ENCODE measurements at places on chromosomes 13 and 19.

GRCh38 chr13:41231786-41232185 is 31.6 kb downstream of the MTRF1 start:
- no peak for DNase-seq

- no peak for DNase-seq
These were observed 4.9 kb downstream of the LYPD3 start for GRCh38 chr19:43460362-43461016.

- no peak for DNase-seq
These were observed 34.2 kb downstream of the TSHZ3 start for GRCh38 chr19:31314849-31315629.

DNA sequence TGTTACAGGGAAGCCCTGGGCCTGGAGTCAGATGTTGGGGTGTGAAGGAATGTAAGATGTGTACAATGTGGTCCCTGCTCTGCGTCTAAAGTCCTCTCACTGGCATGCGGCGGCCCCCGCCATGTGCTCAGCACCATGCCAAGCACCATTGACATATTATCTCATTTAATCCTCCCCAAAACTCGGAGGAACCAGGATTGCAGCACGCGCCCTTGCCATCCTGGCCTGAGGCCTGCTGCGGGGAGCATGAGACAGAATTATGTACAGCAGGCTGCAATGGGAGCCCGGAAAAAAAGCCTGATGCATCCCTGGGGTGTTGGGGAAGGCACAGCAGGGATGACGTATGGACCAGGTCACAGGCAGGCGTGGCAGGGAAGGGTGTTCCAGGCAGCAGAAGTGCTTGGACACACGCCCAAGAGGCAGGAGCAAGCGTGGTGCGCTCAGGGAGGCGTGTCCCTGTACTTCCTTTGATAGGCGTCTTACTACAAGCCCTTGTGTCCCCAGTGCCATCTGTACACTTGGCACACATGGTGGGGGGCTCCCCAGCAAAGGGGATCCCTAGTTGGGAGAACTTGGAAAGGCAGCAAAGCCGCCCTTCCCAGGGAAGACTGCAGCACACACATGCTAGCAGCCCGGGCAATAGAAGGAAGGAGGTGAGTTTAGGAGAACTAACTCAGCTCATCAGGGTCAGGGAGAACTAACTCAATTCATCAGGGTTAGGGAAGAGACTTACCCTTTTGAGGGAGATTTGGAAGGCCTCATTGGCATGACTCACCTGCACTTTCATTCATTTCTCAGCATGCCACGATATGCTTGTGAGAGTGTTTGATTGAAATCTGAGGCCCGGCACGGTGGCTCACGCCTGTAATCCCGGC is 3.4 kb downstream of the EVI5L start:
- DNase-seq, result no peak

DNA sequence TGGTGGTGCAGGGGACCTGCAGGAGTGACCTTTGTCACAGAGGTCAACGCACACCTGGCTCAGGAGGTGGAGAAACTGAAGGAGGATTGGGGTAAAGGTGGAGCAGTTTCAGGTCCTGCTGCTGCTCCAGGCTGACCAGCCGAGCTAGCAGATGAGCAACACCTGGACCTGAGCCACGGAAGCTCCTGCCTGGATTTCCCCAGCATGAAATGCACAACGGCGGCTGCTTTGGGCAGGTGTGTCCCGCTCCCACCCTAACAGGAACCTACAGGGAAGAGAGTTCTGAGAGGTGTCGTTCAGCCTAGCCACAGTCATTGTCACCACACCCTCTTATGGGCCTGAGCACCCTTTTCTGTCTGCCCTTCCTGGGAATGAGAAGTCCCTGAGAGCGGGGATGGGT is 15.7 kb upstream of the CD177 start:
- no peak for DNase-seq

- DNase-seq, result no peak
These were observed 186.9 kb upstream of the UBL3 start for GRCh38 chr13:30037306-30037705.

DNA sequence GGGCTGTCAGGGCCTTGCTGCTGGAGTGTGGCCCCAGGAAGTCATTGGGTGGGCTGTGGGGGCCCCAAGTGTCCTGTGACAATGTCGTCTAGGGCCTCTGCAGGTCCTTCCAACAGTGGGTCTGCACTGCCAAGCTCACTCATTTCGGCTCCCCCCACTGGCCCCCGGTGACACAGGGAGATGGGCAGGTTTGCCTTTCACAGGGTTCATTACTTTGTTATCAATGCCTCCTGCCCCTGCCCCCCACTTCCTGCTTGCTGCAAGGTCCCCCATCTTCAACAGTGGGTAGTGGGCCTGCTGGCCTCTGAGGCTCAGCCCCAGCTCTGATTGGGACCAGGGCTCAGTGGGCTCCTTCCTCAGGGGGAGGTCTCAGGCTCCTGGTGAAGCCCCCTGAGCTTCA is 149.8 kb downstream of the URI1 start:
- DNase-seq, result no peak

DNA sequence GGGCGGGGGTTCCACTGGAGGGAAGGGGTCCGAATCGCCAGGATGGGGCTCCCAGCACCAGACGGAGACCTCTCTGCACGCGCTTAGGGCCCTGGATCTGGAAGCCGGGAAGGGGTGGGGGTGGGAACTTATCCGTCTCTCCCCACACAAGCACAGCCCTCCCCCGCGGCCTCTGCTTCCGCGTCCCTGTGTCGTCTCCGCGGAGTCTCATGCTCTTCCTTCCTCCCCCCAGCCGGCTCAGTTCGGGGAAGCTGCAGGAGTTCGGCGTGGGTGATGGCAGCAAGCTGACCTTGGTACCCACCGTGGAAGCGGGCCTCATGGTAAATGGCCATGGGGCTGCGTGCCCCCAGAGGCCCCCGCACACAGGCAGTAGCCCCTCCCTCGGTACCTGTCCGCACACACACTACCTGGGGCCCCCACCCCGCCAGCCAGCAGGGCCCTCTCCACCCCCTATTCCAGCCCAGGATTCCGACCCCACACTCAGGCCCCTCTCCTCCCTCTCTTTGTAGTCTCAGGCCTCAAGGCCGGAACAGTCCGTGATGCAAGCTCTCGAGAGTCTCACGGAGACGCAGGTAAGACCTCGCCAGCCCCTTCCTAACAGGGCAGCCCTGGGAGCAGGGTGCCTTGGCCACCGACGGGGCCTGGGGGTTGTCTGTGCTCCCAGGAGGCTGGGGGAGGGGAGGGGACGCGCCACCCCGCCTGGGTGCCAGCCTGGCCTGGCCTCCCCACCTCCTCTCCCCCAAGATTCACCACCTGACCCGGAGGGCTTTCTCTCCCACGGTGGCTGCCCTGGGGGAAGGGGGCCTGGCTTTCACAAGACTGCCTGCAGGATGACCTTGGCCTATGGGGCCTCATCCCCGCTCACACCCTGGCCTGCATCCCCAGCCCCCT is 3.2 kb downstream of the MIDN start:
- DNase-seq, result peak; percentile 55

DNA sequence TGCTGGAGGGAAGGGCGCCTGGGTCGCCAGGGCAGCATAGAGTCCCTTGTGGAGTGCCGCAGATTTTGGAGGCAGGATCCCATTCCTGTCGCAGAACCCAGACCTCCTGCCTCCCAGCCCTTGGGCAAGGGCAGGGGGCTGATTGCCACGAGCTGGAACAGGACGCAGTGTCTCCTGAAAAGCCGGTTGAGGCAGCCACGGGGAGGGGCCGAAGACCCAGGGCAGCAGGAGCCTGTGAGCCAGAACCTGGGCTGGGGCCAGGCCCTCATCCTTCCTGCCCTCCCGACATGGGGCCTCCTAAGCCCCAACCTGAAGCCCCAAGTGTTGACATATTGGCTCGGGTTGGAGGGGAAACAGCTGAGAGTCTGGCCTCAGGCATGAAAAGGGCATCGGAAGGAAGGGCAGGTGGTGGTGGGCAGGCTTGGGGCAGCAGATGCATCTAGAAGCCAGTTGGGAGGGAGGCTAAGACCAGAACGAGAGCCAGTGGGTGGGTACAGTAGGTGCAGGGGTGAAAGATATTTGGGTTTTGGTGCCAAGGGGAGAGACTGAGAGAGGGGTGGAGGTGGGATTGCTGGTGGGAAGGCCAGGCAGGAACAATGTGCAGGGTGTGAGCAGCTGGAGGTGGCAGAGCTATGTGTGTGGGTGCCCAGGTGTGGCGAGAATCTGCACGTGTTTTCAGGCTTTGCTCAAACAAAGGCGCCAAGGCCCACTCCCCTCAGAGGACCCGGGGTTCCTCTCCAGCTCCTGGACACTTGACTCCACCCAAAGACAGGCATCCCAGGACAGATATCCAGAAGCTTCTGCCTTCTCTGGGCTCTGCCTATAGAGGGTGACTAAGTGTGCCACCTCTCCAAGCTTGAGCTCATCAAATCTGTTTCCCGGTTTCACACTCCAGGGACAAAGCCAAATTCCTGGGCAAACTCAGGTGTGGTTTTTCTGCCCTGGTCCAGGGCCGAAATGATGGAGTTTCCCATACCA is 1.4 kb upstream of the SBSN start:
- DNase-seq, result no peak

- no peak for DNase-seq
These were observed 2.6 kb upstream of the DHRS12 start for GRCh38 chr13:51806566-51806965.

DNA sequence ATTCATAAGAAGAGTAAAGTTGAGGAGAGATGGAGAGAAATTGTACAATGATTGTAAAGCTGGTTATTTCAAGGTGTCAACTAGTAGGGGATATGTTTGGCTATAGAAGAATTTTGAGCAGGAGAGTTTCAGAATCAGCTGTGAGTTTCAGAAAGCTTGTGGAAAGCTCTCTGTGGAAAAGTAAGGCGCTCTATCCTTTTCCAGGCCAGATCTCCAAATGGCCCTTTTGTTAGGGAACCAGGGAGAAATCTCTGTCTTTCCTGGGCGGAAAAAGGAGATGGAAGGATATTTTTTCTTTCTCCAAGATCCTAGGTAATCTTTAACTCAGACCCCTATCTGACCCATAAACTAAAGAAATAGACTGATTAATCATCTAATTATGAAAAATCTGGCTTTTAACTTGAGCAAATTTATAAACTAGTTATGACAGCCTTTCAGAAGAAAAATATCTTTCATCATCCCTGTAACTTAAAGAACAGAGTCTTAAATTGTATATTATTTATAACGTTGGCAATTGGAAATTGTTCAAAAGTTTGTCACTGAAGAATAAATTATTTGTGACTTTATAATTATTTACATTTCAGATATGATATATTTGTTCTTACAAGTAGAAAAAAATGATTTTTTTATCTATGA is 34.5 kb downstream of the SPRY2 start:
- DNase-seq, result no peak

DNA sequence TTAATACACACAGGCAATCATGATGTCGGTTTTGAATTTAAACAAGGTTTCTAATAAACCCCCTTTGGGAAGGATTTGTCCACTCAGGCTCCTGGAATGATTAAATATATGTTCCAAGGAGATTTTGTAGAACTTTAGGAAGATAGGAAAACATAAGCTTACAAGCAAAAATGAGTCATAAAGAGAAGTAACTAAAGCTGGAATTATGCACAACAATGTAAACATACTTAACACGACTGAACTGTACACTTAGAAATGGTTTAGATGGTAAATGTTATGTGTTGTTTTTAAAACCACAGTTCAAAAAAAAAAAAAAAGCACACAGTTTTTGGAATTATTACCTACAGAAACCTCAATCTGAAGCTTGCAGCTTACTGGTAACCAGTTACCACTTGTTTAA is 304.4 kb downstream of the NALCN start:
- no peak for DNase-seq

DNA sequence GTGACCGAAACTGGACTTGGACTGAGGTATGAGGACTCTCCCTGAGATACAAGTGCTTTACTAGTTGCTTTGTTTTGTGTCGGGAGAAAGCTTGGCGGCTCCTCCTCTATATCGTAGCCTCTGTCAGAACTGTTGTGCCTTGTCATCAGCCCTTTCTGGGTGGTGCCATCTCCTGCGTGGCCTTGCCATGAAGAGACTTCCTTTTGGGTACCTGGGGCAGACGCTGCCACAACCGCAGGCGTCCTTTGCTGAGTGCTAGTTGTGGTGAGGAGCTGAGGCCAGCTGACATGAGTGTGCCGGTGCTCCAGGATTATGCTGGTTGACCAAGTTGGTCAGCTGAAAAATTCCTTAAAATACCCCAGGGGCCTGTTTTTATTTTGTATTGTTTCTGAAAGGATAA is 124.5 kb downstream of the AKAP11 start:
- DNase-seq, result peak; percentile 70

GRCh38 chr19:48964205-48965039 is 687 bp upstream of the FTL start:
- DNase-seq, result no peak

DNA sequence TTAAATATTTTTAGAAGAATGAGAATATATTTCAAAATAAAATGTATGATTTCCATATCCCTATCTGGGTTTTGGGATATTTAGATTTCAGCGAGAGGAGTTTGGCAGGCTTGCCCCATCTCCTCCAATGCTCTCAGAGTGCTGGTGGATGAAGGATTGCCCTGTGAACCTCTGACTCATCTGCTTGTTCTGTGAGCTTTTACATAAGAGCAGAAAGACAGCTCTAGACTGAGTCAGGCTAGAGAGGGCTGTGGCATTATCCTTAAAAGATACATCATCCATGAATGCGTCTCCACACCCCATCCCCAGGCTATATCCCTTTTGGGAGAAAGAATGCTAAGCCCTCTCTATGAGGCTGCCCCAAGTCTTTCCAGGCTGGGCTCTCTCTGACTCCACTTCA is 190.6 kb downstream of the TUBA3C start:
- DNase-seq, result no peak

DNA sequence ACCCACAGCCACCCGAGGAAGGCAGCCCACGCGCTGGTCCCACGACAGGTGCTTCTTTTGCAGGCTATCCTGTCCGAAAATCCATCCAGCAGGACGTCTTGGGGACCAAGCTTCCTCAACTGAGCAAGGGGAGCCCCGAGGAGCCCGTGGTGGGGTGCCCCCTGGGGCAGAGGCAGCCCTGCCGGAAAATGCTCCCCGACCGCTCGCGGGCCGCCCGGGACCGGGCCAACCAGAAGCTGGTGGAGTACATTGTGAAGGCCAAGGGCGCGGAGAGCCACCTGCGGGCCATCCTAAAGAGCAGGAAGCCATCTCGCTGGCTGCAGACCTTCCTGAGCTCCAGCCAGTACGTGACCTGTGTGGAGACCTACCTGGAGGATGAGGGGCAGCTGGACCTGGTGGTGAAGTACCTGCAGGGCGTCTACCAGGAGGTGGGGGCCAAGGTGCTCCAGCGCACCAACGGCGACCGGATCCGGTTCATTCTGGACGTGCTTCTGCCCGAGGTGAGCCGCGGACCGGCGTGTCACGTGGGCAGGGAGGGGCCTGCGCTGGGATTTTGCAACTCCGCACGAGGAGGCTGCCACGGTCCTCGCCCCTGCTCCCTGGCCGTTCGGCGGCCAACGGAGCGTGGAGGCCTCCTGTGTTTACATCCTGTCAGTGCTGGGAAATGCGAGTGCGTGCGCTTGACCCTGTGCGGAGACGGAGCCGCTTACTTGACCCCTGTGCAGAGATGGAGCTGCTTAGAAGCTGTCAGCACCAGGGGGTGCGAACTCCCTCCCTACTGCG is 12.9 kb upstream of the NDUFS7 start:
- no peak for DNase-seq

- no peak for DNase-seq
These were observed 848 bp upstream of the NECTIN2 start for GRCh38 chr19:44845286-44845611.

- no peak for DNase-seq
These were observed 21.1 kb upstream of the CFAP97D2 start for GRCh38 chr13:114157869-114158495.
